ENCODE measurements at places on chromosomes 11 and 22.
A peak's percentile ranks its signal among the peaks of the same experiment; 100 is the strongest.

- no peak for DNase-seq
Measured at GRCh38 chr11:133819114-133819513, 26.2 kb downstream of the SPATA19 start.

GRCh38 chr11:44813401-44813800 is 86.6 kb downstream of the TSPAN18 start:
- no peak for DNase-seq

DNA sequence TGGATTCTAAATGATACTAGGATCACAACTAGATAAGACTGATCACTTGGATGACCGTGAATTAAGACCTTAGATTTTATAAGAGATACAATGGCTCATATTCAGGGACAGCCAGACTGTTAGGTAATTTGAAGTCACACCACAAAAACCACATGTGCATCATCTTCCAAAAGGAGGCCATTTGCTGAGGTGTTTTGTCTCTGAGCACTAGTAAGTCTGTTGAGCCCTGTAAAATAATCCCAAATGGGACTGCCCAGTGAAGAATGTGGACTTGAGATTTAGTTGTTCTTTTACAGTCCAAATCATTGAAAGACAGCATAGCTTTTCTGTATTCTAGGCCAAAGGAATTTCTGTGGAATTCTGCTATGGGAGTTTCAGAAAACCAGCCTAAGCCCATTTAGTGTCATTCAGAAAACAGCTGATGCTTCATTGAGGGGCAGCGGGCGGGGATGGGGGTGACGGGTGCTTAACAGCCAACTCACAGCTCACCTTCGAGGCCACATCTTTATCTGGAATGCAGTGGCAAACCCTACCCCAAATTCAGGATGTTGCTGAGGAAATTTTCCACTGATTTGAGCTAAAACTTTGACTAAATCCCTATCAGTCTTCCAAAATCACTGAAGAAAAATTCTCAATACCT is 80.1 kb upstream of the BIRC3 start:
- no peak for DNase-seq

GRCh38 chr11:116336540-116336939 is 436.2 kb downstream of the BUD13 start:
- no peak for DNase-seq

GRCh38 chr11:64034411-64034811 is 1.3 kb upstream of the FLRT1 start:
- DNase-seq, result no peak

GRCh38 chr11:76798671-76799065 is 15.5 kb downstream of the TSKU start:
- no peak for DNase-seq

DNA sequence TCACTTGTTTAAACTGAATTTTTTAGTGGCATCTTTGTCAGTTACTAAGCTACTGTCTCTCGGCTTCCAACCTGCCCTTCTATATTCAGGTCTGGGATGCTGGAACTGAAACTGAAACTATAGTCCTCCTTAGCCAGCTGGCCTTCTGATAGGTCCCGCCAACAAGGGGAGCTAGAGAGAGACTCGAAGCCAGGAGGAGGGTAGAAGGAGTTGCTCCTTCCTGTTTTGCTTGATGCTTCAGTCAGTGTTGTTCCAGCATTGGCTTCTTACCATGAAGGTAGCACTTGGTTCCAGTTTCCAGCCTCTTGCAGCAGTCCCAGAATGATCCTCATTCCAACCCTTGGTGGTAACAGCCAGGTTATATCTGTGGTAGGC is 32.9 kb upstream of the HORMAD2 start:
- DNase-seq, result no peak

GRCh38 chr22:33389936-33390335 is 331.8 kb upstream of the SYN3 start:
- no peak for DNase-seq

DNA sequence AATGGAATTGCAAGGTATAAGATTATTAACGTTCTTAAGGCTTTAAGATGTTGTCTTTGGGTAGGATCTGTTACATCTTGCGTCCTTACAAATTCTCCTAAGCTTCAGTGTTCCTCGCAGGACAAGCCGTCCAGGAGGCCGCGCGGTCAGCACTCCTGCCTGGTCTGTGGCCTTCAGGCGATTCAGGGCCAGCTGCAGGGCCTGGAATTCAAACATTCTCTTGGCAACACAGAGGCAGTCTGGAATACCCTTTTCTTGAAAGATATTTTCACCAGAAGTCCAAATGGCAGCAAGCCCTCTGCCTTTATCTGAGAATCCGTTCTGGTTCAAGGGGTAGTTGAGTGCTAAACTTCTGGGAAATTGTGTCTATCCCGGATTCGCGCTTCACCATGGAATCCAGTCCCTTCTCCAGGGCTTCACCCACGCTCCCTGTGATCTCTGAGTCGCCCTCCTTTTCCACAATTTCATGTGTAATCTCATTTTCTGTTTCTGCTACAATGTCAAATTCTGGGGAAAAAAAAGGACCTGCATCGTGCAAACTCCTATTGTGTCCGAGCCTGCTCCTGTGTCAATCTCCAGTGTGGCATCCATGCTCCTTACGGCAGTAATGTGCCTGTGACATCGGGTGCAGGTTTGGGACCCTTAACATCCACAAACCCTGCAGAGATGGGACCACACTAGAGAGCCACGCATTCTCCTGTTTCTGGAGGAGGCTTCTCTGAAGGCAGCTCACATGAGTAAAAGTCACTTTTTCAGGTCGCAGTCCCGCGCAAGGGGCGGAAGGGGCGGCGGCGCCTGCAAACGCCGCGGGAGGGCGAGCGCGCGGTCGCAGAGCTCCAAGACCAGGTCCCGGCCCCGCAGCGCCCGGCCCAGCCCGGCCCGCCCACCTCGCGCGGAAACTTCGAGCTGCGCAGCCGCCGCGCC is 25.4 kb upstream of the SORL1 start:
- no peak for DNase-seq

GRCh38 chr11:20247591-20248007 is 87.3 kb upstream of the DBX1 start:
- no peak for DNase-seq

- no peak for DNase-seq
Measured at GRCh38 chr22:29641042-29641699, 37.7 kb downstream of the NF2 start.

DNA sequence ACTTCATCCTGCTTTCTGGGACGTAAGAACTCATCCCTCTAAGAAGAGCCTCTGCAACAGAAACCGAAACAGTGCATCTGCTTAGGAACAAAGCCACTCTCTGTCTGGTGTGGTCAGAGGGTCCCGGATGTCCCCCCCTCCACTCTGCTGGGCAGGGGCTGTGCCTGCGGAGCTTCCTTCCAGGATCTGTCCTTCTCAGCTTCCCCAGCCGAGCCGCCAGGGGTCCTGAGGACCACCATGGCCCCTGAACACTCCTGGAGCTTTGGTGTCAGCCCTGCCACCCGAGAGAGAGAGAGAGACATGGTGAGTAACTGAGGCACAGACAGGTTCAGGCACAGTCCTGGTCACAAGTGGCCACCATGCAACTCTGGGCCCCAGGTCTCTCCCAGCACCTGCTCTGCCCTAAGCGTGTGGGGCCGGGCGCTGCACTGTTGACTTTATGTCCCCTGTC is 24.4 kb upstream of the MGAT3 start:
- DNase-seq, result no peak

GRCh38 chr11:102256251-102256650 is 61.0 kb upstream of the BIRC3 start:
- no peak for DNase-seq

GRCh38 chr11:126403658-126404057 is 48.2 kb downstream of the ST3GAL4 start:
- no peak for DNase-seq

DNA sequence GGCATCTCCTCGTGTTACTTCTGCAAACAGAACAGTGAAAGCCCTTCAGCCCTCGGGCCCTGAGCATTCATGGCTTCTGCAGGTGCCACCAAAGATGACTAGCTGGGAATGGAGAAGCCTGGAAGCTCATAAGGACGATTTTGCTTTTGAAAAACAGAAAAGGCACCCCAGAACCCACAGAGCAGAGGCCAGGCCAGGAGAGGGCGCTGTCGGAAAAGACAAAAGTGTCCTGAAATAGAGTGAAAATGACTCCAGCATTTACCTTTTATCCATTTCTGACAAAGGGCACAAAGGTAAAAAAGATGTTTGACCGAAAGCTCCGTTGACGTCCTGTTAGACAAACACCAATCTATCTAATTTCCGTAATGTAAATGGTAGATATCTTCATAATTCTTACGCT is 37.6 kb downstream of the ZNF195 start:
- DNase-seq, result peak; percentile 46

DNA sequence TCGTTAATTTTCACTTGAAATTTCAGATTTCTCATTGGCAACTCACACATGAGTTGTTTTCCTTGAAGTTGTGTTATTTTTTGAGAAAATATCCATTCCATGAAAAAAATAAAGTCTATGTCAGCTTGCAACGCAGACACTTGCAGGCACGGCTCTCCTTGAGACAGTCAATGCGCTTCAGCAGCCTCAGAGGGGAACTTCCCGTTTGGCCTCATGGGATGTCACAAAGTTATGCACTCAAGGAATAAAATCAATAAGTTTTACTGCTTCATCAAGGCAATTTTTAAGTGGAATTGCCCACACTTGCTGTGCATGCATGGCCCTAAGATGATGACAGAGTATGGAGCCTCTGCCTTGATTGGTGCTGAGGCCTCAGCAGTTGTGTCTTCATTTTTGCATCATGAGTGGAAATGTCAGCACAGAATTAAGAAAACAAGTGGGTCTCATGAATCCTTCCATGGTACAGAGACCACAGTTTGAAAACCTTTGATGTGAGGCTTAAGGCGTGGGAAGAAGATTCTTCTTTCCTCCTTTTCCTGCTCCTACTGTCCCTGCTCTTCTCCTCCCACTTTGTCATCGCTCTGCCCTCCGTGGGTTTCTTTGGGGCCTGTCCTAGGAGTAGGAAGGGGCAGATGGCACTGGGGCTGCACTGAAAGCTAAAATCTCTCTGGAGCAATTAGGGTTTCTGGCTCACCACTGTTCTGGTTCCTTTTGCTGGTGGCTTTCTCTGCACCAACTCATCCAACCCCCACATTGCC is 509.0 kb upstream of the B3GAT1 start:
- DNase-seq, result no peak

DNA sequence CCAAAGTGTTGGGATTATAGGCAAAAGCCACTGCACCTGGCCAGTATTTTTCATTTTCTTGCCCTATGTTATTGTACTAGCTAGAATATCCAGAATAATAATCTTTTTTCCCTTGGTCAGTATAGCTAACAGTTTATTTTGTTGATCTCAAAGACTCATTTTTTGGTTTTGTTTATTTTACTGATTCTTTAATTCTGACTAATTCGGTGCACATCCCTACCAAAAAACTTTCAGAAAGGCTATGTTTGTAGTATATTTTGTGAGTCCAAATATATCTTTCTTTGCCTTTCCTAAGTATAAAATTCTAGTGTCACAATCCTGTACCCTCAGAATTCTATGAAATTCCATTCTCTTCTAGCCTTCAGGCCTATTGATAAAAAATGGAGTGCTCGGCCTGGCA is 84.3 kb downstream of the PHF21A start:
- no peak for DNase-seq

GRCh38 chr22:27151407-27151806 is 494.0 kb downstream of the MIAT start:
- no peak for DNase-seq

DNA sequence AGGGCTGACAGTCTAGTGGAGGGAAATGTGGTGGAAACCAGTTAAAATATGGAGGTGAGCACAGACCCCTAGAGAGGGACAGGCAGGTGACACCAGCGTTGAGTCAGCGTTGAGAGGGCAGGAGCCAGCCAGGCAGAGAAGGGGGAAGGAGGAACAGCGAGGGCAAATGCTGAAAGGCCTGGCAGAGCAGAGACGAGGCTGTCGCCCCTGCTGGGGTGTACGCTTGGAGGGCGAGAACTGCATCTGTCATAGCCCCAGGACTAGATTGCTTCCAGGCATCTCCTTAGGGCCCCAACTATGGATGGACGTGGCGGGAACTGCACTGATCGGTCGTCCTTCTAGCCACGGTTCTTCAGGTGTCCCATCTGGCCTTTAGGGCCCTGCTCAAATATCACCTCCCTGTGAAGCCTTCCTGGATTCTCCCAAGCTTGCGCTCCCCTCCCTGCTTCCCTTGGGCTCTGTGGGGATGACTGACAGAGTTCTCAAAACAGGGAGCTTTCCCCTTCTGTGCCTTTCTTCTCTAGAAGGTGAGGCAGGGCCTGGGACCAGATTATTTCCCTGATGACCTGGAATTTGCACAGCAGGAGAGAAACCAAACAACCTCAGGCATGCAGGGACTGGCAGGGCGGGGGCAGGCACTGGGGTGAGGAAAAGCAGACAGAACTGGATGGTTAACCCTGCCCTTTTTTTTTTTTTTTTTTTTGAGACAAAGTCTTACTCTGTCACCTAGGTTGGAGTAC is 11.1 kb downstream of the SYNGR1 start:
- no peak for DNase-seq

DNA sequence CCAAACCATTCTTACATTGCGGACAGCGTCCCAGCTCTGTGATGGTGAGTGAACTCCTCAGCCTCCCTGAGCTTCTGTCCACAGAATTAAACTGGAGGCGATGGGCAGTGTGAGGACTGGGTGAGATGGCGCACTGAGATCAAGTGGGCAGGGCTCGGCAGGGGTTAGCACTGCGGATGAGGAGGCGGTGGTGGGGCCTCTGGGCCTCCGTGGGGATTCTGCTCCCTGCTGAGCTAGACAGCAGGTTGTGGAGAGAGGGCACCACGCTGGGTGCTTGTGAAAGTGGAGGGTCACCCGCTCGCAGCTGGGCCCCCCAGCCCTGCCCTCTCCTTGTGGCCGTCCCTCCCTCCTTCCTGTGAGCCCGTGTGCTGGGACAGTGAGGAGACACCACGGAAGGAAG is 25.6 kb upstream of the PARVG start:
- DNase-seq, result no peak

- DNase-seq, result no peak
Measured at GRCh38 chr11:87097582-87097981, 59.8 kb downstream of the TMEM135 start.

DNA sequence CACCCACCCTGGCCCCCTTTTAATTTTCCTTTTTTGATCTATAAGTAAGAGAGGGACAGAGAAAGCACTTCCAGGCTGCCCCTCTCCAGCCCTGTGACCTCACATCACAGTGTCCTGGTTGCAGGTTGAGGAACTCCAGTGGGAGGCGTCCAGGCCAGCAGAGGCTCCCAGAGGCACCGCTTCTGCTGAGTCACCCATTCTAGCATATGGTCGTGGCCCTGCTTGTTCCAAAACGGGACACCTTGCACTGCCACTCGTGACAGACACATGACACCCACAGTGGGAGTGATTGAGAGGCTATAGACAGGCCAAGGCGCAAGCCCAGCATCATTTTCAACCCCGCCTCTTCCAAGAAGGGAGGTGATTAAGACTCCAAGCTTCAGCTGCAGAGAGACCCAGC is 16.0 kb upstream of the TMPRSS4 start:
- DNase-seq, result no peak

DNA sequence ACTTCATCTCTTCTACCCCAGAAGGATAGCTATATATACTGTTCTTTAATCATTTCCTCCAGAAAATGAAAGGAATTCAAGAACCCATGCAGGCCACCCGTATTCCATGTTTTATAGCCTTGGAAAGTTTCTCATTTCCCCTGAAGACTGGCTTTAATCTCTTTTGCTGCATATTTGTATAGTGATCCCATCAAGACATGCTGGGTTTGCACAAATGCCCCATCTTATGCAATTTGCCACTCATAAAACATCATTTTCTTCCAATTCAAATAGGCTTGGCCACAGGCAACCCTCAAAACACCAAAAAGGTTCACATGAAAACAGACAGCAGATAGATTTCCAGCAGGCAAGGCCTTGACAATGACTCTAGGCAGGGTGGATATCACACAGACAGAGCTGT is 28.3 kb upstream of the APOA1 start:
- DNase-seq, result no peak

- DNase-seq, result no peak
Measured at GRCh38 chr11:43267856-43268580, 43.8 kb upstream of the API5 start.
